NCI-H187 (cell line): ENCODE measurements at places on chromosomes 7 and 10.

- DNase-seq, result no peak
These were observed 292.1 kb downstream of the THSD7A start for GRCh38 chr7:11539853-11540252.

DNA sequence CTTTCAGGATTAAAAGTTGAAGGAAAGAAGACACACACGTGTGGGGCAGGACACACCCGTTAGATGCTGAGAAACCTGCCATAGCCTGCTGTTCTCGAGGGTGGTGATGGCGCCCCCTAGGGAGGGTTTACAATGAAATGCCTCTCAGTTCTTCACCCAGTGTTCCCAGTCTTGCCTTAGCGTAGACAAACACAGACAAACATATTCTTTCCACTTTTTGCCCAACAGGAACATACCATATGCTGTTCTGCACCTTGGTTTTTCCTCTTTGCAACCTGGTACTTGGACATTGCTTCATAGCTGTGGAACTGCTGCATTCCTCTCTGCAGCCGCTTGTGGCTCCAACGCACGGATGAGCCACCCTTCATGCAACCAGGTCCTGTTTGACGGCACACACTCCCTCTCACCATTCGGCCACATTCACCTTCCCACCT, 23.3 kb upstream of the HSPA12A start:
- no peak for DNase-seq

- DNase-seq, result peak; percentile 57
These were observed 993 bp upstream of the SND1 start for GRCh38 chr7:127650847-127651555.

DNA sequence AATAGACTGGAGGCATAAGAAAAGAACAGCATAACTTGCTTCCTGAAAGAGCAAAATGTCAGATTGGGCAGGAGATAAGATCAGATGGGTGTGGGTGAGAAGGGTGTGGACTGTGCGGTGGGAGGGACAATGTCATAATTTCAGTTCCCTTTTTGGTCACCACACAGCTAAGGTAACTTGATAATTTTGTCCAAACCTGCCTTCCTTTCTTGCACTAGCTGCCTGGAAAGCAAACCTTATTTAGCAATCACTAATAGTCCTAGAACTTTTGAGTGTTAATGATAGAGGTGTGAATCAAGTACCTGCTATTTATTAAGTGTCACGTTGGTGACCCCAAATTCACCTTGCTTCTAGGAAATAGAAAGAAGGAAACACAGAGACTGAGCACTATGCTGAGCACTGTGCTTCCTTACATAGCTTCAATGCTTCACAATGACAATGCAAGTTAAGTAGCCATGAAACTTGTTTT, 72.4 kb upstream of the SP4 start:
- no peak for DNase-seq

DNA sequence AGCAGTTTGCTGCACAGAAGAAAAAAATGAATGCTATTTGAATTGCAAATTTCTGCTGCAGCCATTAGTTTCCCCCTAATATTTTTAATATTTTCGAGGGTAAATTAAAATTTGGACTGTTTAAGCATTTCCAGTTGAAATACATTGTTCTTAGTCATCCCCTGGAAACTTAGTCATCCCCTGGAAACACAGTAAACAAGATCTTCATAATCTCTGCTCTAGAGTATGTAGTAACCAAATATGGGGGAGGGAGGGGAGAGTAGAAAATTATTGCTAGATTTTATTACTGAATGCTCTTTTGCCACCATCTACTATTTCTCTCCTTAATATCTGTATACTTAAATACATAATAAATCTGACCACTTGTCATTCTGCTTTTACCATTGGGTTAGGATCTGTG, 1053.3 kb downstream of the SORCS1 start:
- no peak for DNase-seq

- no peak for DNase-seq
These were observed 120.0 kb downstream of the PDE1C start for GRCh38 chr7:31950091-31950755.

DNA sequence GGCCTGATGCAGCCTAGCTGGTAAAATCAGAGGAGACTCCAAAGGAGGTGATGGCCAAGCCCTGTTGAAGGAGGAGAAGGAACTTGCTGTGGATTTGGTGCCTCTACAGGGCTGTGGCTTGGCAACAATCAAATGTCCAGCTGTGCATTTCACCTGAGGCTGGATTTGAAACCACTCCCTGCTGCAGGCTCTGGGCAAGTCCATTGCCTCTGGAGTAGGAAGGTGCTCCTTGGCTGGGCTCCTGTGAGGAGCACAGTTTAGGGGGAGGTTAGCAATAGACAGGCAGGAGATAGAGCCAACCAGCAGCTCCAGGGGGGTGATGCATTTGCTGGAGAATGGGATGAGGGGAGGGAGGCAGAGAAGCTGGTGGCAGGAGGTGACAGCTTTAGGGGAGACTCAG, 26.5 kb downstream of the CDH23 start:
- no peak for DNase-seq

DNA sequence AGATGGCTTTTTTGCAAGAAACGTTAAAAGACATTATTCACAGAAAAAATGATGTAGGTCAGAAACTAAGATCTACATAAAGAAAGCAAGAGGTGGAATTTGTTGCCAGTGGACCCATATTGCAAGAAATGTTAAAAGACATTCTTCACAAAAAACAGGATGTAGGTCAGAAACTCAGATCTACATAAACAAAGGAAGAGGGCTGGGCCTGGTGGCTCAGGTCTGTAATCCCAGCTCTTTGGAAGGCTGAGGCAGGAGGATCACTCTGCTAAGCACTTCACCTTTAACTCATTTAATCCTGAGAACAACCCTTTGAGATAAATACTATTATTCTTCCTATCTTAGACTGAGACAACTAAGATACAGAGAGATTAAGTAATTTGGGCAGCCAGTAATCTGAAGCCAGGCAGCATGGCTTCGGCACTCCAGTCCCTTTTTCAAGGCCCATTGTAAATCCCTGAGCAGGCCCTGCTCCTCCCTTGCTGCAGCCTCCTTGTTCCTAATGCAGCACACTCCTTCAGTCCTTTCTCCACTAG, 11.6 kb downstream of the ZFAND4 start:
- no peak for DNase-seq

- DNase-seq, result no peak
These were observed 9.3 kb upstream of the TMEM270 start for GRCh38 chr7:73851410-73852338.

DNA sequence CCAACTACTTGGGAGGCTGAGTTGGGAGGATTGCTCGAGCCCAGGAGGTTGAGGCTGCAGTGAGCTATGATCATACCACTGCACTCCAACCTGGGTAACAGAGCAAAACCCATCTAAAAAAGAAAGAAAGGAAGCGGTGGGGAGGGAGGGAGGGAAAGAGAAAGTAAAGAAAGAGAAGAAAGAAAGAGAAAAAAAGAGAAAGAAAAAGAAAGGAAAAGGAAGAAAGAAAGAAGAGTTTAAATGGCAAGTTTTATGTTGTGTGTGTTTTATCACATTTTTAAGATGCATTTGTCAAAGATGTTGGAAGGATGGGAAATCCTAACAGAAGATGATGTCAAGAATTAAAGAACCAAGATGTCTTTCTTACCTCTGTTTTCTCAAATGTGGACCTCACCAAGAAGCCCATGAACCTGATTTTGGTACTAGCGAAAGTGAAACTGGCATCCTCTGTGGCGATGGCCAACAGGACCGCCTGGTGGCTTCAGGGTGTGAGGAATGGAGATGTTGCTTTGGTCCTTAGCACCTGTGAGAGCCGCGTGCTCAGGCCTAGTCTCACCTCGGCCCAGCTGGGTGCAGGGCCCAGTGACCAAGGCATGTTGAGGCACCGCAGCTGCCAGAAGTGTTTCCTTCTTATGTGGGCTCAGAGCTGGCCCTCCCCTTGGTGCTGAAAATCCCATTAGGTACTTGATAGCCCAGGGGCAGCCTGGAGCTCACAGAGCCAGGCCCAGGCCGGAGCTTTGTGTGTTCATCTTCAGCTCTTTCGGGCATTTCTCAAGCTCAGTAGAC, 9.8 kb downstream of the UCMA start:
- DNase-seq, result no peak

DNA sequence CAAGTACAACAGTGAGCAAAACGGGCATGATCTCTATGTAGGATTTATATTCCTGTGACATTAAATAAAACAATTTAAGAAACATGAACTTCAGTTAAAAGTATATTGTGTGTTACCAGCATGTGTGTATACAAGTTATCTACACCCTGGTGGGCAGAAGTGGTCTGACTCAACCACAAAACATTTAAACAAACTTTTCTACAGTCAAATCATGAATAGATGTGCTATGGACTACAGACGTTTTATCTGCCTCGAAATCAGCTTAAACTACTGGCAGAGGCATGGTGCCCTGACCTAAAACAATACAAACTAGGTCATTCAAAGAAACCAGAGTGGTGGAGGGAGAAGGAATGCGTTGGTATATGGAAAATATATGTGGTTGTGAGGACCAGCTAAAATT, 3.6 kb downstream of the ARL3 start:
- DNase-seq, result no peak

DNA sequence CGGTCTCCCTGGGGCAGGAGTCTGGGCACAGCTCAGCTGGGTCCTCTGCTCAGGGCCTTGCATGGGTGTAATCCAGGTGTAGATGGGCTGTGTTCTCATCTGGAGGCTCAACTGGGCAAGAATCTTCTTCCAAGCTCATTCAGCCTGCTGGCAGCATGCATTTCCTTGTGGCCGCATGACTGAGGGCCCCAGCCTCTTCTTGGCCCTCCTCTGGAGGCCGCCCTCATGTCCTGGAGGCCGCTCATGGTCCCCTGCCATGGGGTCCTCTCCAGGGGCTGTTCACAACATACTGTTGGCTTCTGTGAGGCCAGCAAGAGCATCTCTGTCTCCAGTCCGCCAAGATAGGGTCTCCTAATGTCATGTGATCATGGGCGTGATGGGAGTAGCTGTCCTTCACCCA, 437.5 kb upstream of the FOXK1 start:
- no peak for DNase-seq

DNA sequence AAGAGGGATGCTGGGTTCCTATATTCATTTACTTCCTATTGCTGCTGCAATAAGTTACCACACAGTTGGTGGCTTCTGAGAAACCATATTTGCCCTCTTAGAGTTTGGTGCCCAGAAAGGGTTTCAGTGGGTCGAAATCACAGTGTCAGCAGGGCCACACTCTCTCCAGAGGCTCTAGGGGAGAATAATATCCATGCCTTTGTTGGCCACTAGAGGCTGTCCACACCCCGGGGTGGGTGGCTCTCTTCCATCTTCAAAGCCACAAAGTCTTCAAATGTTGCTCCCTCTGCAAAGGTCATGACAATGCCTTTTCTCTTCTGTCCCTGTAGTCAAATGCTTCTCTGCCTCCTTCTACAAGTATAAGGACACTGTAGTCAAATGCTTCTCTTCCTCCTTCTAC, 989.4 kb downstream of the CCSER2 start:
- no peak for DNase-seq

GRCh38 chr10:2798336-2799022, 268.9 kb upstream of the PFKP start:
- no peak for DNase-seq

GRCh38 chr7:98678215-98678614, 61.1 kb downstream of the NPTX2 start:
- no peak for DNase-seq

DNA sequence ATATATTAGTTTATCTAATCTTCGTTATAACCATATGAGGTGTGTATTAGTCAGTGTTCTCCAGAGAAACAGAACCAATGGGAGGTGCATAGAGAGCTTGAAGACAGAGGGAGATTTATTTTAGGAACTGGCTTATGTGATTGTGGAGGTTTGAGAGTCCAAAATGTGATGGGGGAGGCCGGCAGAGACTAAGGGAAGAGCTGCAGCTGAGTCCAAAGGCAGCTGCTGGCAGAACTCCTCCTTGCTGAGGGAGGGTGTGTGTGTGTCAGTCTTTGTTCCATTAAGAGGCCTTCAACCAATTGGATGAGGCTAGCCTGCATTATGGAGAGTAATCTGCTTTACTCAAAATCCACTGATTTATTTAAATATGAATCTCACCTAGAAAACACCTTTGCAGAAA, 165.1 kb downstream of the SH3PXD2A start:
- DNase-seq, result no peak

- DNase-seq, result no peak
These were observed 9.6 kb upstream of the ZNF239 start for GRCh38 chr10:43584051-43584450.

- DNase-seq, result no peak
These were observed 35.2 kb upstream of the FZD1 start for GRCh38 chr7:91228927-91229558.

DNA sequence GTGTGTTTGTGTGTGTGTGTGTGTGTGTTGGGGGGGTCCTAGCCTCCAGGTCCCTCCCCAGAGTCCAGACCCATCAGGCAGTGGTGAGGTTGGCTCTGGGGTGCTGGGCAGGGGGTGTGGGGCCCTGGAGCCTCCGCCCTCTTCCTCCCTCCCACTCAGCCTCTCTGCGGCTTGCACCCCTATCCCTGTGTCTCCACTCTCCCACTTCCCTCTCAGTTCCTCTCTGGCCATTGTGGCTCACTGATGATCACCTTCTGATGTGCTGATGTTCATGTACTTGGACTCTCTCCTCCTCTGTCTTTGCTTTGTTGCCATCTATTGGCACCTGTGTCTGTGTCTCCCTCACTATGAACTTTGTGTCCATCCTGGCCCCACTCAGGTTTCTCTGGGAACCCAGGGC, 298.7 kb downstream of the ZEB1 start:
- no peak for DNase-seq

- no peak for DNase-seq
These were observed 199.8 kb downstream of the PLXNA4 start for GRCh38 chr7:132376361-132377013.

- no peak for DNase-seq
These were observed 104.2 kb downstream of the EMX2 start for GRCh38 chr10:117646718-117647117.

- DNase-seq, result no peak
These were observed 142.9 kb upstream of the ITGB1 start for GRCh38 chr10:33100781-33101391.

DNA sequence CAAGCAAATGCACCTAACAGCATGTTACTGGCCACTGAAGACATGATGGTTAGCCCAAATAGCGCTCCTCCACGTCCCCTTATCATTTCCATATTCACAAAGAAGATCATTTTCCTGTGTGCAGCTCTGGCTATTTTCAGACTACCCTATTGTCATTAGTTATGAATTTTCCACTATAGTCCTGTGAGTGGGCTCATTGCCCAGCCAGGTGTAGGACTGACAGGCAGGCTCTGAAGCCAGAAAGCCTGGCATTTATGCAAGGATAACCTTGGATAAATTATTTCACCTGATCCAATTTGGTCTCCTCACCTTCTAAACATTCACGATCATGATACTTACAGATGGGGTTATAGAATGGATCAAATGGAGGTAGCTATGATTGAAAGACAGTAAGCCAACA, 104.6 kb downstream of the C10orf90 start:
- DNase-seq, result no peak

DNA sequence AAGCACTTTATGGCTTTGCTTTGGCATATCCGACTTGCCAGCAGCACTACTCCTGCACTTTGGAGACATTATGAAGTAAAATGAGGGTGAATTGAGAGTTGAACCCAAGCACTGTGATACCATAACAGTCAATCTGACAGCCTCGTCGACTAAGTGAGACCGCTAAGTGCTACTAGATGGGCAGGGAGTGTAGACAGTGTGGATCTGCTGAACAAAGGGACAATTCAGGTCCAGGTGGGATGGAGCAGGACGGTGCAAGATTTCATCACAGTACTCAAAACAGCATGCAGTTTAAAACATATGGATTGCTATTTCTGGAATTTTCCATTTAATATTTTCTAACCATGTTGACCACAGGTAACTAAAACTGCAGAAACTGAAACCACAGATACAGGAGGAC, 20.8 kb upstream of the PRTFDC1 start:
- no peak for DNase-seq
